Stimulated activated CD4-positive, alpha-beta T cell treated with anti-CD3 and anti-CD28 coated beads, Interleukin-15, amount 100 ng/mL, for 1 hour (primary cell): ENCODE measurements at places on chromosomes 2 and 18.

GRCh38 chr2:62811972-62812371 lies 106.5 kb downstream of the EHBP1 start:
- DNase-seq = no peak

GRCh38 chr18:6355789-6356589 lies 58.7 kb downstream of the L3MBTL4 start:
- no peak for DNase-seq

- no peak for DNase-seq
These were observed 69.7 kb downstream of the RNF144A start for GRCh38 chr2:6986912-6987361.

DNA sequence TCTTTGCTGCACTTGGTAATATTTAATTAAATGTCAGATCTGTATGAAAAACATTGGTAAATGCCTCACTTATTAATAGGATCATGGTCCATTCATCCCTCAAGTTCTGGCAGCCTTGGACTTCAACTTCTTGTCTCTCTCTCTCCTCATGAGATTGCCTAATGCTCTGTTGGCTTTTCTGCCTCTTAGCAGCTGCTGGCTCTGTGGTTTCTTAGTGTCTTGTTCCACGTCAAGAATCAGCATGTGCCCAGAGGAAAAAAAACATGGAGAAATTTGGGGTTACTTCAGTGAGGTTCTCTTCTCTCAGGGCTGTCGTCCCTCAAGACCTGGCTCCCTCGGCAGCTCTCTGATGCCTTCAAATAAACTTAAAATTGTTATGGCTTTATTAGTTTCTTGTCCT lies 75.4 kb downstream of the TAF4B start:
- DNase-seq = no peak
